ENCODE measurements at places on chromosomes 4 and X.

GRCh38 chrX:47649781-47650163 is 591 bp downstream of the ELK1 start:
- peak overlapping the region; percentile 78 for H3K27ac ChIP-seq
- peaks cover 32% of the 10 kb centered on the region for H3K4me1 ChIP-seq
- H3K4me3 ChIP-seq: peak overlapping the region; percentile 92
- DNase-seq: no peak

DNA sequence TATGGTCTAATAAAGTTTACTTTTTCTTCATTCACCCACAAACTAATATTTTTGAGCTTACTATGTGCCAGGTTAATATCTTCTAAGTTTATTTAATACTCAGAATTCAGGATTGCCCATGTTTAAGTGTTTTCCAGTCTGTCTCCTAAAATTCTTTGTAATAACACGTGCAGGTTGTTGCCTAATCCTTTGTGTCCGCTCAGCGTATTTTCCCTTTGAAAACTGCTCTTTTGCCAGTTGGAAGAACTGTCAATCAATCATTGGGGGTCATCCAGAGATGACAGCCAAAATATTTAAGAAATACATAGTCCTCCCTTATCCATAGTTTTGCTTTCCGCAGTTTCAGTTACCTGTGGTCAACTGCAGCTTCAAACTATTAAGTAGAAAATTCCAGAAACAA is 63.4 kb downstream of the LNX1 start:
- H3K36me3 ChIP-seq: no peaks in the 10 kb centered on the region
- peaks cover 47% of the 10 kb centered on the region for H3K27me3 ChIP-seq
- DNase-seq: no peak
- H3K4me3 ChIP-seq: no peak overlapping the region

- no peak overlapping the region for H3K4me3 ChIP-seq
- H3K36me3 ChIP-seq: no peaks in the 10 kb centered on the region
- H3K4me1 ChIP-seq: peaks cover 5% of the 10 kb centered on the region
Measured at GRCh38 chr4:70802928-70803580, 36.6 kb downstream of the GRSF1 start.

GRCh38 chr4:113564493-113564892 is 197.0 kb downstream of the CAMK2D start:
- peak overlapping the region; percentile 78 for H3K4me3 ChIP-seq
- H3K27ac ChIP-seq: peak overlapping the region; percentile 78
- H3K36me3 ChIP-seq: peaks cover 5% of the 10 kb centered on the region
- peaks cover 33% of the 10 kb centered on the region for H3K4me1 ChIP-seq
- no peaks in the 10 kb centered on the region for H3K27me3 ChIP-seq

GRCh38 chrX:128698573-128699181 is 646.5 kb upstream of the ACTRT1 start:
- H3K27ac ChIP-seq: no peak overlapping the region
- H3K4me3 ChIP-seq: no peak overlapping the region
- no peaks in the 10 kb centered on the region for H3K27me3 ChIP-seq

- H3K4me3 ChIP-seq: no peak overlapping the region
- no peaks in the 10 kb centered on the region for H3K4me1 ChIP-seq
- H3K27ac ChIP-seq: no peak overlapping the region
- H3K36me3 ChIP-seq: no peaks in the 10 kb centered on the region
- no peaks in the 10 kb centered on the region for H3K27me3 ChIP-seq
Measured at GRCh38 chrX:32397562-32398216, 813.7 kb downstream of the DMD start.

DNA sequence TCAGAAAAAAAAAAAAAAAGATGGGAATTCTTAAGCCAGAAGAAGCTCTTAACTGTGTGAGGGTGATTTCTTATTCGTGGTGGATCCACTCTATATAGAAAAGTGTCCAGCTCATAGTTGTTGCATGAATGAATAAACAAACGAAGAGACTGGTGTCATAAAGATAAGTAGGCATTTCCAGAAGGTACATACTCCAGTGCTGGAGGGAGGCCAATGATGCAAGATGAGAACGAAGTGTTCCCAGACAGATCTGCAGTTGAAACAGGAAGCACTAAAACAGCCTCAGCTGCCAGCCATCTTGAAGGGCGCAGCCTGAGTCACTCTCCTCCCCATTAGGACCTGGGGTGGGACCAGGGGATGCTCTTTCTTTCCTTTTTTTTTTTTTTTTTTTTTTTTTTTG is 47.4 kb upstream of the HOPX start:
- no peaks in the 10 kb centered on the region for H3K4me1 ChIP-seq
- DNase-seq: no peak
- H3K27ac ChIP-seq: no peak overlapping the region

- DNase-seq: no peak
- no peak overlapping the region for H3K4me3 ChIP-seq
- H3K4me1 ChIP-seq: peaks cover 4% of the 10 kb centered on the region
- H3K36me3 ChIP-seq: no peaks in the 10 kb centered on the region
- H3K27ac ChIP-seq: no peak overlapping the region
- H3K27me3 ChIP-seq: peaks cover 5% of the 10 kb centered on the region
Measured at GRCh38 chr4:1567808-1568581, 116.1 kb downstream of the FAM53A start.

DNA sequence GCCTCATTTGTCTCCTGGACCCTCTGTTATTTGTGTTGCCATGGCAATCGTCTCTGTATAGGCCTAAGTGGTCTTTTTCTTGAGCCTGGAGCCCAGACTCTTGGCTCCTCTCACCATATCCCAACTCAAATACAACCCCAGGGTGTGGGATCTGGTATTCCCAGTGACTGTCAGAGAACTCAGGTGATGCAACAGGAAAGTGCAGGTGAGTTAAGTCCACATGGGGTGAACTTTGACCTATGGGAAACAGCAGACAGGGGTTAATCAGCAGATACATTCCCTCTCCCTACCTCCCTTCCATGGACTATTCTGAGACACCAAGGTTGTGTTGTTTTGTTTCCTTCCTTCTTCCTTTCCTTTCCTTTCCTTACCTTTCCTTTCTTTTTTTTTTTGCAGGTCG is 130.9 kb upstream of the RPS6KA3 start:
- H3K4me3 ChIP-seq: no peak overlapping the region
- no peaks in the 10 kb centered on the region for H3K4me1 ChIP-seq
- no peaks in the 10 kb centered on the region for H3K27me3 ChIP-seq
- no peak for DNase-seq

All from effector memory CD8-positive, alpha-beta T cell (primary cell).